CD4-positive, alpha-beta T cell treated with Interleukin-15 for 4 hours (primary cell): ENCODE measurements at places on chromosomes 5 and 9.
A peak's percentile ranks its signal among the peaks of the same experiment; 100 is the strongest.

DNA sequence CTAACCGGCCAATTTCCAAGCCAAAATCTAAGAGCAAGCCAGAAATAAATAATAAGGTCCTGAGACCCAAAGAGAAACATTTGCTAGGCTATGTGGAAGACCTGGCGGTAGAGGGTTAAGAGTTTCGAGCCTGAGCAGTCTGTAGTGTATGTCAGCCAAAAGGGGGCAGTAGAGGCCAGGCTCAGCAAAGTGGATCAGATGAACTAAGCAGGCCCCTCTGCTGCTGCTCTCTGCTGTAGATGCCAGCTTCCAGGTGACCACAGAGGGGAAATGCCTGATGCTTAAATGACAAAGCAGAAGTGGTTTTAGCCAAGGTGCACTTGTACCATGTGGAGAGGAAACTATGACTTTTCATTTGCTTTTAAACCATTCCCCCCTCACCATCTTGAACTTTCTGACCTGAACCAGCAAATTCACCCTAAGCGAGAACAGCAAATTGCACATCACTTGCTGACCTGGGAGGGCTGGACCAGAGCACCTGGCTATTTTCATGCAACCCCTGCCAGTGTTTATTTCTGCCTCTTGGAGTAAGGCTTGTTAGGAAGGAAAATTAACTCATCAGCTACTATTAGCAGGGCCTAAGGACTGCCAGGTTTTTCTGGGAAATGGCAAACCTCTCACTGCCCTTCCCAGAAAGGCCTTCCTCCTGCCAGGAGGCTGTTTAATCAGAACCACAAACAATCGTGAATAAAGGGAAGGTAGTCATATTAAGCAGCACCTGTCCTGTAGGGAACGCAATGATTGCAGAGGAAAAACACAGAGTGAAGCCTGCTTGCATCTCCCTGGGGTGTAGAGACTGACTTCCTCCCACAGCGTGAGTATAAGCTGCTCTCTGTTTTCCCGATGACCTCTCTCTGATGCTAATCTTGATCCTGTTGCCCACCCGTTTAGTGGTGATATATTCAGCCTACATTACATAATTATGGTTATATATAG is 818.2 kb downstream of the TLR4 start:
- no peak for DNase-seq

DNA sequence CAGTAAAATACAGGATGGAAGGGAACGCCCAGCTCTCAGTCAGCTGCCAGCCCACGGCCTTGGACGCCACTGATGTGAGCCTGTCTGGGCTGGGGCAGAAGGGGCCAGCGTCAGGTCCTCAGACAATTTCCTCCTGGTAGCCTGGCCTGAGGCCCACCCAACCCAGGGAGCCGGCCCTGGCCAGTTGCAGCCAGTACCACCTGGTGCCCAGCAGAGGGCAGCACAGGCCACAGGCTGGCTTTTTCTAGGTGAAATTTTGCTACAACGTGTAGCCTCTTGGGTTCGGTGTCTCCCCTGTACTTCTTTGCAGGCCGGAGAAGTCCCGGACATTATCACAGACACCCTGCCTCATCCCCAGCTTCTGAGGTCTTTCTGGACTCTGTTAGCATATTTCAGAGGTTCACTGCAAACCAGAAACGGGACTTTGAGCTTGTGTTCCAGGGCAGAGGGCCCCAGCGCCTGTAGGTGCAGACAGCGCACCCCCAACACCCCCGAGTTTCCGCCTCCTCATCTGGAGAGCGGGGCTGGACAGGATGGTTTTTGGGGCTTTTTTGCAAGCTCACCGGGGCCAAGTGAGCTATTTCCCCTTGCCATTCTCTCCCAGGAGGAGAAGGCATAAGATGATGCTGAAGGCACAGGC is 45.9 kb upstream of the KCNMB1 start:
- DNase-seq = peak; percentile 53

- no peak for DNase-seq
Observed at GRCh38 chr5:97044052-97044451, 98.4 kb downstream of the LIX1 start.

DNA sequence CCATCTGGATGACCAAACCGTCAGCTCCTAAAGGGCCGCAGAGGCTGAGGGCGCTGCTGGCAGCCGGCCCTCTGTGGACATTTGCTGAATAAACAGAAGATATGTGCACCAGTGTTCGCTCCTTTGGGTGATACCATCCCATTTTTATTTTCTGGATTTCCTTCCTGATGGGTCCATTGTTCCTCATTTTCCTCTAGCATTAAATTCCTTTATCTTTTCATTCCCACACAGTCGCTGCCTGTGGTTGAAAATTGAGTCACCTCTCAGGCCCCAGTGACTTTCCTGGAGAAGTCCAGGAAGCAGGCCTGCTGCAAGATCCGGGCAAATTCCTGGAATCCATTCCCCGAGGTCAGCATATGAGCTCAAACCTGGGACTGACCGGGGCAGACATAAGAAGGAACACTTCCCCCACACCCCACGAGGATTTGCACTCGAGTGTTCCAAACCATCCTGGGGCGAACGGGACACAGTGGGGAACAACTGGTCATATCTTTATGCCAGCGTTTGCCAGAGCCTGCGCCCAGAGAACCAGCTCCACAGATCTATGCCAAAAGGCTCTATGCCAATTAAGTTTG is 86.7 kb upstream of the PCA3 start:
- DNase-seq = no peak

DNA sequence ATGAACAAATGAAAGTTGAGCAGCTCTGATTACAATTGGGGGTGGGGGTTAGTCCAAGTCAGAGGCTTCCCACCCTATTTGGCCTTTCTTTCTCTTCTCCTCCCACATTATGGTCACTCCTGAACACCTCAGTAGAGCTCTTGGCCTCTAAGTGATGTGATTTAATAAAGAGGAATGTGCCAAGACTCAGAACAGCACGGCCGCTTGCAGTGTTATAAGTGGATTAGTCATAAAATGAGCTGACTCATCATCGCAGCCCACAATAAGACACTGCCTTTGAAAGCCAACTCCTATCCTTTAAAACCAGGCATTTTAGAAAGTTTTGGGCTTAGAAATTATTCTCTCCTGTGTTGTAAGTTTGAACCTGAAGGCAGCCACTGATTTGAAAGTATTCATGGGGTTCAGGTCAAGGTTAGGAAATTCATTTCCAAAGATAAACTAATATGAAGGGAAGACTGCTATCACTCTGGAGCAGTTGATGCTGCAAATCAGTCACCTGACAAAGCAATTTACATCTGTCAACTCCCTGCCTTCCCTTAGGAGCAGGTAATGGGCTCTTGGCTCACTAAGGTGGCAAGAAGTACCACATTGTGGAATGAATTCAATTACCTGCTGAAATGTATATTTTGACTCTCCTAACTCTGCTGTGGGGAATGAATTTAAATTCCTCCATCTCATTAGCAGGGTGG is 283.6 kb upstream of the NMUR2 start:
- no peak for DNase-seq

GRCh38 chr5:32678472-32678871 is 32.6 kb upstream of the NPR3 start:
- DNase-seq = no peak

- no peak for DNase-seq
Observed at GRCh38 chr9:99693888-99694287, 127.8 kb upstream of the NR4A3 start.

DNA sequence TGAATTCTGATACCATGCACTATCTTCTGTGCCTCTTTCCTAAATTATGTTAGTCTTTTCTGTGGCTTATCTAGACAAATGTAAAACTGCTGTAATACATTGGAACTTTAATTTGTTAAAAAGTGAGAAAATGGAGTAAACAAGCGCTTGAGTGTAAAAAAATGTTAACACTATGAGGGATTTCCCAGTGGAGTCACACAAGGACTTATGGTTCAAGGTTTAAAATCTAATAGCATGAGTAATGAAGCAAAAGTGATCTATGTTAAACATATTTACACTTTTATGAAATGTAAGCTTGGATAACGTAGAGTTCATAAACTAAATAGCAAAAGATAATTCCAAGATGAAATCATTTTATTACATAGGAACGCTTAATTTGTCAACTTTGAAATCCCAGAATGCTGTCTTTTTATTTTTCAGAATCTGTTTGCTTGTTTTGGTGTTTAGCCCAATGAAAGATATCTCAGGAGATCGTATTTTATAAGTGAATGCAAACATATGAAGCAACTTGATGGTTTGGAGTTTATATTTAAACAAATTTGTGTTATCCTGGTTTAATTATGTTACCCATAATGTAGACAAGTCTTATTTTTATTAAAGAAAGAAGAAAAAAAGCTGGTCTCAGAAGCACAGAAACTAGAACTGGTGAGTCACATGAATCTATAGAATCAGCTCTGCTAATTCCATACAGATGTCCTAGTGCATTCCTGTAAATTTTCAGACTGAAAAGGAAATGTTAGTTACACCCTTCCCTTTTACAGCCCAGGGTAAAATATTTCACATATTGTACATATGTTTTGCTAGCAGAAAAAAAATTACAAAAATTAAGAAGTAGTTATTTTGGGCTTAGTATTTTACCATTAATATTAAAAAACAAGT is 34.2 kb upstream of the FBN2 start:
- no peak for DNase-seq

DNA sequence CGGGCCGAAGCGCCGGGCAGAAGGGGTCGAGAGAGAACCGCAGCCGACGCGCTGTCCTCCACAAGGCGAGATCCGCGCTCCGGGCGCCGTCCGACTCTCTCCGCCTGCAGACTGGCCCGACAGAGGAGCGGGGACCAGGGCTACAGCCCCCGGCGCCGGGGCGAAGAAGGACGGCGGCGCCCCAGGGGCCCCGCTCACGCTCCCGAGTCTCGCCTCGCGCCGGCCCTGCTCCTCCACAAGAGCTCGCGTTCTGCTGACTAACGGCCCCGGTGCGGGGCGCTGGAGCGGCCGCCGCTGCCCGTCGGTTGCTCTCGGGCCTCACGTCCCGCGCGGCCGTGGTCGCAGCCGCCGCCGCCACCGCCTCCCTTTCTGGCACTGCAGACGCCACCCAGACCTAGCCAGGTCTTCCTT is 338 bp downstream of the ABHD17B start:
- no peak for DNase-seq

- DNase-seq = no peak
Observed at GRCh38 chr5:148956477-148957385, 106.1 kb downstream of the SH3TC2 start.

DNA sequence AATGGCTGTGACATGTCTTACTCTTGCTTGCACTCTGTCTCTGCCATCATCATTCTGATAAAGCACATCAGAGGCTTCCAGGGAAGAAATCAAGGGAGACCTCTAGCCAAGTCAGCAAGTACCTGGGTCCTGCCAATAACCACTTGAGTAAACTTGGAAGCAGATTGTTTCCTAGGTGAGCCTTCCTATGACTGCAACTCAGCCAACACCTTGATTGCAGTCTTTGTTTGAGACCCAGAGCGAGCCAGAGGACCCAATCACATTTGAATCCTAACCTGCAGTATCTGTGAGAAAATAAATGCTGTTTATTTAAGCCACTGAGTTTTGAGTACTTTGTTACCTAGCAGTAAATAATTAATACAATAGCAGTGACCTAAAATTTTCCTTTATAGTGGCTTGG is 356.8 kb upstream of the CHD1 start:
- no peak for DNase-seq

GRCh38 chr5:116508835-116509234 is 65.8 kb downstream of the SEMA6A start:
- DNase-seq = no peak

- no peak for DNase-seq
Observed at GRCh38 chr5:58262226-58262625, 197.7 kb downstream of the PLK2 start.

DNA sequence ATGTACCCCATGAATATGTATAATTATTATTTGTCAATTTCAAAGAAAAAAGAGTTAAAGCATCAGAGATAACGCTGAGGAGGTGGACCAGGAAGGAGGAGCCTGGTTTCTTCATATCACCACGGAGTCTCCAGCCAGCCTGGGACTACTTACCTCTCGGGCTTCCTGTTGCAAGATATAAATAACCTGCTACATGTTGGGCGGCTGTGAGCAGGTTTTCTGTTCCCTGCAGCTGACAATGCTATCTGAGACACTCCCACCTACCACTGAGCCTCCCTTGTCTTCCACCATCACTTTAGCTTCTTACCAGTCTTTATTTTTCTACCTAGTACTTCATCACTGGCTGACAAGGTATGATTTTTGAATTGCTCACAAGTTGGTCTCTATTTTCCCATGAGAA is 102.7 kb upstream of the CPEB4 start:
- no peak for DNase-seq

GRCh38 chr5:124650951-124651662 is 95.3 kb downstream of the ZNF608 start:
- no peak for DNase-seq

GRCh38 chr5:16546732-16547131 is 70.1 kb downstream of the RETREG1 start:
- DNase-seq = no peak

- no peak for DNase-seq
Observed at GRCh38 chr5:153818626-153819025, 220.1 kb downstream of the FAM114A2 start.

- no peak for DNase-seq
Observed at GRCh38 chr9:13137426-13137825, 142.1 kb downstream of the MPDZ start.

DNA sequence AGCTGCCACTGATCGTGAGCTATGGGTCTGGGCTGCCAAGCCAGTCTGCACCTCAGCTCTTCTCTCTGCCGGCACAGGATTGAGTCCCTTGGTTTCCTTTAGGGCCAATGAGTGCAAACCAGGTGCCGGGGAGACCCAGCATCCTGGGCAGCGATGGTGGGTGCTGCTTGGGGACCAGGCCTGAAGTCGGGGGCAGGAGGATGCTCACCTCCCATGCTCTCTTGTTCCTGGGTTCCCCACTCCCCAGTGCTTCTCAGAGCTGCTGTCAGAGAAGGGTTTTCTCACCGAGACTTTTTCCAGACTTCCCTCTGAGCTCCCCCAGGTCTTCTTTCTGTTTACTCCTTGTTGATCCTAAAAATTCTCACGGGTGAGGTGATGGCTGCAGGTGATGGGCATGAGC is 61.2 kb downstream of the IRX1 start:
- no peak for DNase-seq

GRCh38 chr5:177428574-177429217 is 2.2 kb downstream of the GRK6 start:
- DNase-seq = no peak

DNA sequence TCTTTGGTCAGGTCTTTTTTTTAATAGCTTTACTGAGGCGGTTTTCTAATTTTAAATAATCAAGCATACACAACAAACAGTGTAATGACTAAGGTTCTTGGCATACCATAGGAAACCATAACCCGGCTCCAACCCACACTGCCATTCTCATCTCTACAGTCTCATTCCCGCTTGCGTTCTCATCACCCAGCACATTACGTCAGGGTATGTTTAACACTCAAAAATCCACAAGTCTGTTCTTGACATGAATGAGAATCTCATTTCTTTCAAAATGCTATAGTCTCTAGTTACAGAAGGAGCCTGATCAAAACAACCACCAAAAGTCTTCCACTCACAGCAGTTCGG is 505 bp downstream of the C5orf34 start:
- no peak for DNase-seq

GRCh38 chr5:110823571-110823970 is 84.8 kb downstream of the SLC25A46 start:
- DNase-seq = no peak

- DNase-seq = no peak
Observed at GRCh38 chr9:126902210-126902609, 12.4 kb upstream of the RALGPS1 start.
